ENCODE measurements at places on chromosomes 6 and 20. TPM values are rescaled to one million over a fixed set of nuclear protein-coding genes. Genes with fewer than 3 reads are reported as not detected.
A peak's percentile ranks its signal among the peaks of the same experiment; 100 is the strongest.

DNA sequence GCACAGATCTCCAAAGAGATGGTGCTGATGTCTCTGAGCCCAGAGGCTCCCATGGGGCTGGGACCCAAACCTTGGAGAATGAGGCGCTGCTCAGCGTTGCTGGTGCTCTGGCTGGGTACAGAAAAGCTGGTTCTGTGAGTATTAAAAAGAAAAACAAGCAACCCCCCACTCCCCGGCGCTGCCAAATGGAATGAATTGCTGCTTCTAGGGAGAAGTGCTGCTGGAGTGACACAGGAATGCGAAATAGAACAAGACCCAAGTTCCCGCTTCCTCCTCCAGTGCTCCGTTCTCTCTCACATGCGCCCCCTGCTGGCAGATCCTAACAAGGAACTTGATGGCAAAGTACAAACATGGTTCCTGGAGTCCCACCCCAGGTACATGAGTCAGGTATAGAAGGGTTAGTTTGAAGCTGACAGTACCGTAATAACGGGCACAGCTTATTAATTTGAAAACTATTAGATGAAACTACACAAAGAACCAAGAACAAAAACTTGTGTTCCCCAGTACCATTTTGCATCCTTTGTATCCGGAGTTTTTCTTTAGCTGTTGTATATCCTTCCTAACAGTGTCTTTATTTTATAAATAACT, 2.1 kb upstream of the DDX27 start:
- peak overlapping the region; percentile 88 for H3K4me3 ChIP-seq
- H3K36me3 ChIP-seq = no peaks in the 10 kb centered on the region
- peak; percentile 98 for DNase-seq
- H3K4me1 ChIP-seq = peaks cover 26% of the 10 kb centered on the region

GRCh38 chr6:152701081-152701862, 3.6 kb downstream of the MYCT1 start:
- no peaks in the 10 kb centered on the region for H3K36me3 ChIP-seq
- H3K27me3 ChIP-seq = peaks cover 2% of the 10 kb centered on the region
- no peak for DNase-seq

- no peaks in the 10 kb centered on the region for H3K27me3 ChIP-seq
- peaks cover 30% of the 10 kb centered on the region for H3K4me1 ChIP-seq
- H3K36me3 ChIP-seq = no peaks in the 10 kb centered on the region
- no peak for DNase-seq
- no peak overlapping the region for H3K4me3 ChIP-seq
These were observed 61.0 kb downstream of the TSHZ2 start for GRCh38 chr20:53033176-53033575.

- DNase-seq = no peak
- H3K27ac ChIP-seq = no peak overlapping the region
- H3K4me3 ChIP-seq = no peak overlapping the region
These were observed 13.3 kb downstream of the VAPB start for GRCh38 chr20:58402305-58402704.

Gene NELFCD
- total RNA-seq = 117 TPM

DNA sequence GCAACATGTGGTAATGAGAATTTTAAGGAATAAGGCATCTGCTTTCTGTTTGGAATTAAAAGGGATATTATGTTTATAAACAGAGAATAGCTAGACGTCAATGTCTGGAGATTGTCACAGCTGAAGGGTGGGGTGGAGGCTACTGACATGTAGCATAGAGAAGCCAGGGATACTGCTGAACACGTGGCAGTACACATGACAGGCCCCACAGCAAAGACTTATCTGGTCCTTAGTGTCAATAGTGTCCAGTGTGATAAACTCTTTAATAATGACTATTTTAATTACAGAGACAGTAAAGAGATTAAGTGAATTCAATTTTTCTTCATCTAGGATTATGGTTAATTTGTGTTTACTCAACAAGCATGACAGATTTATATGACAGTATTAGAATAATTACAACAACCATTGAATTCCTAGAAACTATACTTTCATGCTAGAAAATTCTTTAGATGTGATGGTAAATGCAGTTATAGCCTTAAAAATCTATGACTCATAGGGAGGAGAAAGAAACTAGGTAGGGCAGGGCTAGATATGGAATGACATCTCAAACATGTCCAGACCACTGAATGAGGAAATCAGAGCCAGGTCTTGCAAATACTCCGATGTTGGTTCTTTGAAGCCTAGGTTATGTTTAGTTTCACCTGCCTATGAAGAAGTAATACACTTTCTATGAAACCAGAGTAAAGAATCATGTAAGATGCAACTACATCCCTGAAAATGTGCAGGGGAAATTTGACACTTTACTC, 399.5 kb downstream of the PHF3 start:
- H3K36me3 ChIP-seq = no peaks in the 10 kb centered on the region
- no peak overlapping the region for H3K27ac ChIP-seq
- no peak overlapping the region for H3K4me3 ChIP-seq
- no peaks in the 10 kb centered on the region for H3K27me3 ChIP-seq

DNA sequence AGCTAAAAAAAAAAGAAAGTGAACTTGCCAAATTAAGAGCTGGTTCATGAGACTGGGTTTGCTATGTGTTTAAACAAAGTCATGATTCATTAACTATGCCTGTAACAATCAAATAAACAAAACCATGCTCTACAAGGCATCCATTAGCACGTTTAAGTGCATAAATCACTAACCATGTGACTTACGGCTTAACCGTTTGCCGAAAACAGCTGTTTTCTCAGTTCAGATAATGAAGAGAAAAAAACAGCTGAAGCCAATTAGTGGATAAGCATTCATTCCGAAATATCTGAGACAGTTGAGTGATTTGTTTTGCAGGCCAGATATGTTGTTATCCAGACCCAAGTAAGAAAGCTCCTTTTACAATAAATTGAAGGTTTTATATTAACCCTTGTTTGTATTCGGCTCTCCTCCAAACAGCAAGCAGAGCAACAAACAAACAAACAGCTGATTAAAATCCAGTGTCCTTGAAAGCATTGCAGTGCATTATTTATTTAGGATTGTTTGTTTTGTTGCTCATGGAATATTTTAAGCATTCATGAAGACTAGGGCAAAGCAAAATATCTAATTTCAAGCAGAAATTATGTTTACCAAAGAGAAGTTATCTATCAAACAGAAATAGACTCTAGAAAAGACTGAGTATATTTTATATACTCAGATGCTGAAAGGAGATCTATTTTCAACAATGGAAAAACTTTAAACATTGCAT, 343.5 kb downstream of the RFPL4B start:
- peaks cover 38% of the 10 kb centered on the region for H3K4me1 ChIP-seq
- no peak overlapping the region for H3K27ac ChIP-seq
- H3K27me3 ChIP-seq = no peaks in the 10 kb centered on the region
- no peak overlapping the region for H3K4me3 ChIP-seq

DNA sequence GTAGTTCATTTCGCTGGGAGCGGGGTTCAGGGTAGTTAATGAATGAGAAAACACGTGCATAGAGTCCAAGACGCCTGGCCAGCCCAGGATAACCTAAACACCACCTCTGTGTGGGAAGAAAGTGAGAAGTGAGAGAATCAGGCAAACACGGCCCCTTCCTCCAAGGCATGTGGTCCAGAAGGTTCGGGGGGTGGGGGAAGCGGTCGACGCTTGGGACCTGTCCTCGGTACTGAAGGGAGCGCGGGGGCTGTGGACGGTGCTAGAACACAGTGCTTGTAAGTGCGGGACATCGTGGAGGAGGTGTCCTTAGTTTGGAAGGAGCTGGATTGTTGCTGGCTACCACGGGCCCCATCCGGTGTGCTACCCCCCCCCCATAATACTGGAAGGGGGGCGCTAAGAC, 1.7 kb upstream of the VSTM2L start:
- H3K36me3 ChIP-seq = no peaks in the 10 kb centered on the region
- peak overlapping the region; percentile 75 for H3K4me3 ChIP-seq
- peaks cover 50% of the 10 kb centered on the region for H3K4me1 ChIP-seq
- peak overlapping the region; percentile 76 for H3K27ac ChIP-seq
- H3K27me3 ChIP-seq = peaks cover 38% of the 10 kb centered on the region
- no peak for DNase-seq

- no peaks in the 10 kb centered on the region for H3K36me3 ChIP-seq
- H3K4me1 ChIP-seq = no peaks in the 10 kb centered on the region
- no peak for DNase-seq
- no peak overlapping the region for H3K27ac ChIP-seq
- H3K27me3 ChIP-seq = no peaks in the 10 kb centered on the region
These were observed 58.2 kb downstream of the ZHX3 start for GRCh38 chr20:41259309-41259708.

DNA sequence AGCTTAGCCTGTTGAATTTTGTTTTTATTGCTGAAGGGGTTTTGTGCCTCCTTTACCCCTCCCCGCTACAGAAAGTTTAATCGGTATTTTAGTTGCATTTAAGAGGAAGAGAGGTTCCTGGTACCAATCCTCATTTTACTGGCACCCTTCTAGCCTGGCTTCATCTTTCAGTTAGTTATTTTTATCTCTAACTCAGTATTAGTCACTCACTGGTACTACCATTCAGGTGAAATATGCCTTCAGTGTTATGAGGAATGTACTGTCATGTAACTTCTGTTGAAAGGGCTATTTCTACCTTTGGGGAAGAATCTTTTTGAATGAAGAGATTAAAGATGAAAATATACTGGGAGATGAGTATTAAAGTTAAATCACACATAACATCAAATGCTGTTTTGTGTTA, 211.8 kb downstream of the CDKAL1 start:
- no peaks in the 10 kb centered on the region for H3K27me3 ChIP-seq
- H3K36me3 ChIP-seq = peaks cover 16% of the 10 kb centered on the region
- no peak overlapping the region for H3K27ac ChIP-seq
- no peaks in the 10 kb centered on the region for H3K4me1 ChIP-seq
- no peak for DNase-seq

Gene AIF1
- not detected for total RNA-seq

Gene STK38
- 27.7 TPM for total RNA-seq

DNA sequence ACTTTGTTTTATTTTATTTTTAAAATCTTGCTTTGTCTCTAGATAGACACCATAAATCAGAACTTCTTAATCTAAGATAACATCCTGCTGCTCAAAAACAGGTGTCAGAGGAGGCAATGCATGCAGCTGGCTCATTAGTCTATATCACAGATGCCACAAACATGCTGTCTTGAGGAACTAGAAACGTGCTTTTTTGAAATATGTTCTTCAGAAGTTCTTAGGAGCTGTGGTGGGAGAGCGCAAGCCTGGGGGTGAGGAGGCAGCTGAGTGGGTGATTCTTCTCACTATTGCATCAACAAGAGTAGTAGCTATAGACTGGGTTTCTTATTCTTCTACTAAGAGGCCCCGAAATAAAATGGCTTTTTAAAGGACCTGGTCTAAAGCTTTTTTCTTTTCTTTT, 23.4 kb downstream of the IL22RA2 start:
- no peak overlapping the region for H3K4me3 ChIP-seq
- no peaks in the 10 kb centered on the region for H3K36me3 ChIP-seq
- H3K27ac ChIP-seq = no peak overlapping the region

GRCh38 chr6:85865420-85866369, 223.0 kb upstream of the SYNCRIP start:
- H3K27ac ChIP-seq = no peak overlapping the region
- no peaks in the 10 kb centered on the region for H3K27me3 ChIP-seq
- peaks cover 4% of the 10 kb centered on the region for H3K4me1 ChIP-seq
- no peak overlapping the region for H3K4me3 ChIP-seq
- no peak for DNase-seq

- H3K36me3 ChIP-seq = peaks cover 3% of the 10 kb centered on the region
- no peaks in the 10 kb centered on the region for H3K27me3 ChIP-seq
- peaks cover 10% of the 10 kb centered on the region for H3K4me1 ChIP-seq
- DNase-seq = no peak
- H3K4me3 ChIP-seq = no peak overlapping the region
These were observed 56.7 kb downstream of the ATXN1 start for GRCh38 chr6:16704401-16705045.

- no peaks in the 10 kb centered on the region for H3K36me3 ChIP-seq
- H3K4me1 ChIP-seq = peaks cover 53% of the 10 kb centered on the region
- no peak overlapping the region for H3K4me3 ChIP-seq
- DNase-seq = no peak
These were observed 21.9 kb downstream of the SPATA2 start for GRCh38 chr20:49893242-49894072.

DNA sequence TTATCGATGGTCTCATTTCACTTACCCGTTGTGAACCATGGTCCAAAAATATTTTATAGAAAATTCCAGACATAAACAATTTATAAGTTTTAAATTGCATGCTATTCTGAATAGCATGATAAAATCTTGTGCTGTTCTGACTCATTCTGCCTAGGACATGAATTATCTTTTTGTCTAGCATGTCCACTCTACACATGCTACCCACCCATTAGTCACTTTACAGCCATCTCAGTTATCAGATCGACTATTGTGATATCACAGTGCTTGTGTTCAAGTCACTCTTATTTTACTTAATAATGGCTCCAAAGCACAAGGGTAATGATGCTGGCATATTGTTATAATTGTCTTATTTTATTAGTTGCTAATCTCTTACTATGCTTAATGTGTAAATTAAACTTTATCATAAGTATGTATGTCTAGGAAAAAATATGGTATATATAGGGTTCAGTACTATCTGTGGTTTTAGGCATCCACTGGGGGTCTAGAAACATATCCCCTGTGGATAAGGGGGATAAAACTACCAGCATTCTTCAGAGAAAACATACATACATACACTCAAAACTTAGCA, 252.0 kb upstream of the HTR1E start:
- H3K27ac ChIP-seq = no peak overlapping the region
- no peaks in the 10 kb centered on the region for H3K4me1 ChIP-seq
- DNase-seq = no peak
- H3K4me3 ChIP-seq = no peak overlapping the region
- H3K36me3 ChIP-seq = no peaks in the 10 kb centered on the region

GRCh38 chr6:109488001-109488400, 5.0 kb upstream of the ZBTB24 start:
- H3K4me1 ChIP-seq = peaks cover 6% of the 10 kb centered on the region
- no peak for DNase-seq
- H3K4me3 ChIP-seq = no peak overlapping the region
- H3K36me3 ChIP-seq = no peaks in the 10 kb centered on the region
- no peak overlapping the region for H3K27ac ChIP-seq

Gene SLC22A2
- total RNA-seq = not detected

- DNase-seq = no peak
- no peak overlapping the region for H3K4me3 ChIP-seq
- H3K36me3 ChIP-seq = no peaks in the 10 kb centered on the region
These were observed 229.1 kb downstream of the CBLN4 start for GRCh38 chr20:55776176-55776575.

Gene BMP6
- total RNA-seq = 0.44 TPM

Gene NKX2-2
- not detected for total RNA-seq

DNA sequence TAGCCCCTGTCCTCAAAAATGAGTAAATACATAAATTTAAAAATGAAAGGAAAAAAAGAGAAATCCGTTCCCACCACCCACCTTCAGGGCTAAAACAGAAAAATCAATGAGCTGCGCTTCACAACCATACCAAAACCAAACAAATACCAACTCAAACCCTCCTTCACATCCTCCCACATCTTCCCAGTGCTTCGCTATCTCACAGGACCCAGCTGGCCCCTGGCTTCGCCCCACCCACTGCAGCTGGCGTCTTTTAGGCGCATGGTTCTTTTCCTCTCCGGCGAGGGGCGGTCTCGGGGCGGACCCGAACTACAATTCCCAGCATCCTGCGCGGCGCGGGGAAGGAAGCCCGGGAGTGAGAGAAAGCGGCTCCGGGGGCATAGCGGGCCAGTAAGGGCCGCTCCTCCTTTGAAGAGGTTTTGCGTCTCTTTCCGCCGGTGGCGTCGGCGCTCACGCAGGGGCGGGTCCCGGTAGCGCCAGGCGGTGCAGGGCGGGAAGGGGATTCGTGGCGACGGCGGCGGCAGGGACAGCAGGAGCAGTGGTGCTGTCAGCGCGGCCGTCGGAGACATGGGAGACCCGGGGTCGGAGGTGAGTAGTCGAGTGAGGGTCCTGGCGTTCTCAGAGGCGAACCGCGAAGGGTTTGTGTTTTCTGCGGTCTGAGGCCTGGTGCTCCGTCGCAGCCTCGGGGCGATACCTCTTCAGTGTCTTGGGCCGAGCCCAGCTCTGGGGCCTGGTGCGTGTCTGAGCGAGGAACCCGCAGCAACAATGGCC, at the start of gene ZNF451:
Gene ZNF451 (plus strand): TSS at position 502 of the 771 bp plus-strand sequence. CDS start 66 bp downstream, at position 568.
- peaks cover 33% of the 10 kb centered on the region for H3K4me1 ChIP-seq
- H3K27me3 ChIP-seq = no peaks in the 10 kb centered on the region
- DNase-seq = peak; percentile 97
- H3K36me3 ChIP-seq = no peaks in the 10 kb centered on the region
- peak within 1 kb of the TSS; percentile 58 for H3K27ac ChIP-seq
